ENCODE measurements at places on chromosomes 4 and X.

DNA sequence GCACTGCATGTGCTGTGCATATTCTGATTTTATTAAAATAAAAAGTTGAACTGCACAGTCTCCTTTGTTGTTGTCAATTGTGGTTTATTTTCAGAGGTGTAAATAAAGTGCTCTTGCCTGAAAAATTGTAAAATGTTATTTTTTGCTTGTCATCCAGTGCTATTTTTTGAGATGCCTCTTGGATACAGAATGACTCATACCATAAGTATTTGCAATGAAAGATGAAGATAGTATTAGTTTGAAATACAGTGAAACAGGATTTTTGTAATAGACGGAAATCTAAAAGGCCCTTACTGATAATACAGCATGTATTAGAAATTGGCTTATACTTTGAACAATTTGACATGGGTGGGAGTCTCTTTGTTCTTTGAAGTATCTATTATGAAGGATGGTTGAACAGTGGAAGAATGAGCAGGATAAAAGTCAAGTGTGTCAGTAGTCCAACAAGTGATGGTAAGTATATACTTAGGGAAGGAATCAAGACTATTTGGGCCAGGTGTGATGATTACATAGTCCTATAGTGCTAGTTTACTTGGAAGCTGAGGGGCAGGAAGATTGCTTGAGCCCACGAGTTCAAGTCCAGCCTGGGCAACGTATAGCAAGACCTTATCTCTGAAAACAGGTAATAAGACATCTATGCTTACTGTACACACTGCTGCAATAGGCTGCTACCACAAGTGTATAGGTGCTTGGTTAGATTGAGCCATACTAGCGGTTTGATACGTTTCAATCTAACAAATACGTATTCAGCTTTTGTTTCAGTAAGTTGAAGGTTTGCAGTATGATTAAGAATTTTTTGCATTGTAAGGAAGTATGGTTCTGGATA lies 16.4 kb downstream of the DDX3X start:
- DNase-seq: no peak

DNA sequence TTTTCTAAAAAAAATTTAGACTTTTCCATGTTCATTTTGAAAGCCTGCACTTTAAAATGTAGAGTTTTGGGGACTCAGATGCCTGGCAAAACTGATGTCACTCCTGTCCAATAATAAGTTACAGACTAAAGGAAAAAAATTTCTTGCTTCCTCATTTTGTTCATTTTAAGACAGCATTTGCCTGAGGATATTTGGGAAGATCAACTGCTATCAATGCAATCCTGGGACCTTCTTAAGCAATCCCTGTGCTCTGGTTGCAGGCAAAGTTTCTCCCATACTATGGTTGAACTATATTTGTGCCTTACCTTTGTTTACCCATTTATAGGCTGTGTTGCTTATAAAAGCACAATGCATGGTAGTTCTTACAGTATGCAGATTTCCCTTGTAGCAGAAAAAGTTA lies 280.4 kb downstream of the CFAP47 start:
- no peak for DNase-seq

DNA sequence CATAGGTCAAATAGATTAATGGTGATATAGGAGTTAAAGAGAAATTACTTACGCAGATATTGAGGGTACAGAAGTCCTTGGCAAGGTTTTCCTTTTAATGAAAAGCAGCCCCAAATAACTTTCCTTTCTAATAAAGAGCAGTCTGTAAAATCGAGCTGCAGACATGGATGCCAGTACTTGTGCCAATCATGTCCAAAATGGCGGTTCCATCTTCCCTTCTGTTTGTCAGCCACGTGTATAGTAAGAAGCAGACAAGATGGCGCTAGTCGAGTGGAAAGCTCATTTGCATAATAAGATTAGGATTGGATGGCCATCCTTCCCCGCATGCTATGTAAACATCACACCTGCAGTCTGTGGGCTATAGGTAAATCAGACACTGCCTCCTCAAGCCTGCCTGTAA lies 68.5 kb downstream of the FGFBP1 start:
- no peak for DNase-seq

- DNase-seq: no peak
These were observed 34.7 kb downstream of the NHS start for GRCh38 chrX:17409566-17410290.

DNA sequence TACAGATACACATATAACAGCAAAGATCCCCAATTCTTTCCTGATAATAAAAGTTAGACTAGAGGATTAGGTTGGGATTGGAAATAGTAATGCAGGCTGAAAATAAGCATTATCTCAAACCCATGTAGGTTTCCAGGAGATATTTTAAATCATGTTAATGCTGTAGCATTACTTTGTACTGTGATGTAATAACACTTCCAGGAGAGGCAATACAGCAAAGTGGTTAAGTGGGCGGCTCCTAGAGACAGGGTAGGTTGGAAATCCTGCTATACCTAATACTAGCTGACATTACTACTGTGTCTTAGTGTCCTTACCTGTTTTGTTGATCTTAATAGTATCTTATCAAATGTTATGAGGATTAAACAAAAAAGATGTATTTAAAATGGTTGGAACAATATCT lies 9.6 kb downstream of the PAICS start:
- no peak for DNase-seq

DNA sequence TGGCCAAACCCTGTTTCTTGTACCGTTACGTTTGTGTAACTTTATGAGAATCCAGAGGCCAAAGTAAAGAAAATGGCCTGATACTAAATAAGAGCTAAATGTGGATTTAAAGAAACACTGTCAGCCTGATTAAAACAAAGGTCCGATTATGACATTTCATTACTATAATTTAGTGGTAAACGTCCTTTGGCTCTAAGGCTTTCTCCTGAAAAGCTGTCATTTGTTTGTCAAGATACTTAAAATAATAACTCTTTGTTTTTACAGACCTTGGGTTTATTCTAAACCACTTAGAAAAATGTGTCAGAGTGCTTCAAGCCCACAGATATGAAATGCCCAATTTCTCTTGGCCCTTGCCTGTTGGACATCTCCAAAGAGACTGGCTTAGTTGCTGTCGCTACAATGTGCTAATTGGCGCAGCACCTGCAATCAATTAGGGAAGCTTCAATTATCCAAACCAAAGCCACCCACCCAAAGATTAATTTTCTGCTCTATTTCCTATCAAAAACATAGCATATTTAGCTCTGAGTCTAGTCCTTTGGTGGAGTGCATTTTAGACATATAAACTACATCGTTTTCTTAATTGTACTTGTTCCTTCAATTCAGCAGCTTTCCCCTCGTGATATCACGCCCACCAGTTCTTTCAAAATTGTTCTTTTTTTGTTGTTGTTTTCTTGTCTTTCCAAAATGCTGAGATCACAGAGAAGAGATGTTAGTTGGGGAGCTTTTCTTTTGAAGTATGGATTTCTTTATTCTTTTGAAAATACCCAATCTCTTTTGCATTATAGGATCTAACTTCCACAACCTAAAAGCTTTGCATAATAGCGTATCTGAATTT lies 13.6 kb downstream of the SMIM20 start:
- no peak for DNase-seq

DNA sequence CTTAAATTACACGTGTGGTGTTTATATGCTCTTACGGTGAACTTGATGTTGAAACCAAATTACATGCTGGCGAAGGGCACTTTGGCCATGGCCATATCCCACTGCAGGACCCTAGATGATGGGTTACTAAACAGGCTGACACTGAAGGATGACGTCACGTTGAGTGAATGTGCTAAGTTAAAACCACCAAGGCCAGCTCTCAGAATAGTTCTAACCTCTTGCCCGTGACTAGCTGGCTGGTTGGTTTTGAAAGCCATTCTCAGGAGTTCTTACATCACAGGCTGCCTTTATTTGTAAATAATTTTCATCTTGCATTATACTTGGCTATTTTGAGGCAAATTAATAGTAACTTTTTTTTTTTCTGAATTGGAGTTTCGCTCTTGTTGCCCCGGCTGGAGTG lies 41.3 kb upstream of the PHEX start:
- no peak for DNase-seq

- DNase-seq: no peak
These were observed 31.3 kb downstream of the CRLF2 start for GRCh38 chrX:1181170-1181569.

DNA sequence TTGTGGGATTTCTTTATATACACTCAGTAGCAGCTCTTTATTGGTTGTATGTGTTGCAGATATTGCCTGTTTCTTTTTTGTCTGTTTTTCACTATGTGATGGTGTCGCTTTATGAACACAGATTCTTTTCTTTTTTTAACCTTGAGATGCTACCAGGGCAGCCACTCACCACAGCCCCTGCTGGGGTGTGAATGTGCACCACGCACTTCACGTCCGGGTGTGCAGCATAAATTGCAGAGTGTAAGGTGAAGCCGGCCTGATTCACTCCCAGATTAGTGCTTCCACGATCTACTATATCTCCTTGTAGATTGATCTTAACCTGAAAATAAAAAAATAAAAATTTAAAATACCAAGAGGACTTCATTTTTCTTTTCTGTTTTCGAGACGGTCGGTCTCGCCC lies 71.4 kb downstream of the FAM193A start:
- no peak for DNase-seq

DNA sequence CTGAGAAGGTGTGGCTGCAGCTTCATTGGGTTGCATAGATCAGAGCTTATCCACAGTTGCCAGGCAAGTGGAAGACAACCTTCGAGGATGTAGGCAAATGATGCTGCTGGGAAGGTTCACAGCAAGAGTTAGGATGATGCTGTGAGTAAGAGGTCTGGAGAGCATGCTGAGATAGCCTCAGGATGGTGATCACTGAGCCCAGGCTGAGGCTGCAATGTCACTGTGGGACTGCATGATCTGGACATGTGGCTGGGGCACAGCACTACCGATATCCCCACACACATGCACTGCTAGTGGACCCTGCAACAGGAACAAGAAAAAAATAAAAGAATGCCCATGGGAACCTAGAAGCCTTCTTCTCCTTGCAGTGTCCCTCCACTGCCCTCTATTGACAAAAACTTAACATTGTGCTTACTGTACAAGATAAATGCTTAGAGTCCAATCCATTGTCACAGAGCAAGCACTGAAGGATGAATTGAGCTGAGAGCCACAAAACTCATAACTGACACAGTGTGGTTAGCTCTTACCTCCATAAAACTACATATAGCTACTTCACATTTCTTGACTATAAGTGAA lies 105.6 kb downstream of the CNKSR2 start:
- DNase-seq: no peak

- DNase-seq: peak; percentile 28
These were observed 13.0 kb upstream of the TMEM156 start for GRCh38 chr4:39044956-39045826.

DNA sequence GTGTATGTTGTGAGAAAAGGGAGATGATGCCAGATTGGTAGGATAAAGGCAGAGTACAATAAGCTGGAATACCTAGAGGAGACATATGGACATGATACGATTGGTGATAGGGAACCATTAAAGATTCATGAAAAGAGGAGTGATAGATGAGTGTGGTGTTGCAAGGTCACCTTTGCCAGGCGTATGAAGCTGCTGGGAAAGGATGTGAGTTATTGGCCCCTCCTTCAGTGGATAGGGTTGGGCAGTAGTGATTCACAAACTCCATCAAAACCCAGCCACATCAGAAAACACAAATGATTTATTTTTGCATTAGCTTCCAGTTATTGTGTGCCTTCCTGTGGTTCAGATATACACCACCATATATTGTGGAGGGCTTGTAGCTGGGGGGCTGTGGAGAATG lies 34.3 kb downstream of the TMEM164 start:
- DNase-seq: no peak

GRCh38 chrX:83535417-83536196 lies 27.5 kb downstream of the POU3F4 start:
- no peak for DNase-seq

GRCh38 chr4:123300222-123301039 lies 96.2 kb upstream of the SPRY1 start:
- DNase-seq: no peak

GRCh38 chr4:34720571-34720970 lies 1523.7 kb downstream of the ARAP2 start:
- no peak for DNase-seq

GRCh38 chr4:106601519-106601918 lies 232.9 kb upstream of the GIMD1 start:
- no peak for DNase-seq

DNA sequence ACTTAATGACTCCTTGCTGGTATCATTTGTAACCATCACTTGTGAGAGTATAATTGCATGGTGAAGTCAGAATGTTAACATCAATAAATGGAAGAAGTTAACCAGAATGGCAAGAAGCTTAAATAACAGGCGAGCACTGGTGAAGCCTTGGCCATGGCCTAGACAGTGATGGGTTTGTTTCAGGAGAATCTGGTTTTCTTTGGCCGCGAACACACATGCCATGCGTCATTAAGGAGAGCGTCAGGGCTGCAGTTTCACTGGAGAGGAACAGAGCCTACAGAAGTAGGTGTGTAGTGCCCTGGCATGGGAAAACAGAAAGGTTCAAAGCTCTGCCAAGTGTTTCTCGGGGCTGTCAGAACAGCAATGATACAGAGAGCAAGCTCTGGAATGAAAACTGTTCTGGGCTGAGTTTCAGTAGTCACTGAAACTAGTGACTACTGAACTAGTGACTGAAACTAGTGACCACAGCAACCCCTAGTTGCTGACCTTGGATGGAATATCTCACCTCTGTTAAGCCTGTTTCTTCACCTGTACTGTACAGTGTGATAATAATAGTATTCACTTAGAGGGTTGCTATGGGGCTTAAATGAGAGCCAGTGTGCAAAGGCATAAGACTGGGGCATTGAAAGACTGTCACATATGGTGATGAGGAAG lies 93.8 kb downstream of the C4orf51 start:
- DNase-seq: peak; percentile 51

DNA sequence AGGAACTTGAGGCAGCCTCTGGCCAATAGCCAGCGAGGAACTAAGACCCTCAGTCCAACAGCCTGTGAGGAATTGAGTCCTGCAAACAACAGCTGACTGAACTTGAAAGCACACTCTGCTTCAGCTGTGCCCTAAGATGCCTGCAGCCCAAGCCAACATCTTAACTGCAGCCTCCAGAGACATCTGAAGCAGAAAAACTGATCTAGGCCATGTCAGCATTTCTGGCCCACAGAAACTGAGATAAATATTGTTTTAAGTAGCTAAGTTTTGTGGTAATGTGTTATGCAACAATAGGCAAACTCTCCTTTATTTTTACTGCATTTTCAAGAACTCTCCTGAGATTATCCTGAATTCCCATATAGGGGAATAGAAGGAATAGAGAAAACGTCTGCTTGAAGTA lies 24.4 kb upstream of the PIGA start:
- DNase-seq: no peak

GRCh38 chr4:83328521-83329187 lies 6.0 kb downstream of the HPSE start:
- DNase-seq: no peak

GRCh38 chrX:136572030-136572429 lies 40.0 kb downstream of the VGLL1 start:
- no peak for DNase-seq

Measured in MG63 (cell line).